Stimulated activated CD4-positive, alpha-beta T cell treated with anti-CD3 and anti-CD28 coated beads, Interleukin-12 subunit alpha, Interleukin-12 subunit beta, amount 100 ng/mL, for 4 hours (primary cell): ENCODE measurements at places on chromosomes 12 and 14.

- DNase-seq = no peak
Observed at GRCh38 chr12:92362785-92363184, 217.1 kb upstream of the BTG1 start.

DNA sequence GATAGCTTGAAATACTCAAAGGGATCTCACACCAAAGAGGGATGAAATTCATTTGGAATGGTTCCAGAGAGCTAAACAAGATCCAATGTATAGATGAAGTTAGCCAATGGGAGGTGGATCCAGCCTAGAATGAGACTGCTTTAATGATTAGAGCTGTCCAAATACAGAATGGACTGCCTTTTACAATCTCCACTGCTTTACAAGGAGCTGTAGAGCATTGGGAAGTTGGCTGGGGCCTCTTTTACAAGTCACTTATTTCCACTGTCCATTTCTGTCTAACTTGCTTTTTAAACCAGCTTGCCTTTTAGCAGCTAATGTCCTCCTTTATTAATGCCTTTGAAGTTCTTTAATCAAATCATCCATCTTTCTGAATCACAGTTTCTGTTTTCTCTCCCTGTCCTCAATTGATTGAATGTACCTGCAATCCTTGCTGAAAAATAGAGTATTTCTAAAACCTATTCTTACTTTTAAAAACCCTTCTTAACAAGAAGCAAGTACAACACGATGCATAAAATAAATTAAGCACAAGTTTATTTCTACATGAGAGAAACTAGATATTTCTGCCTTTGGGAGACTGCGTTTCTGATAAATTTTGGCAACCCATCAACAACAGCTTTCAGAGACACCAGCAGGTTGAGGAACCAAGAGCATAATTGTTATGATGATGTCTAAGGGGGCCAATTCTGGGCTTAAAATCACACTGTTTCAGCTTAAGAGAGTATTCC, 3.4 kb upstream of the ATP2A2 start:
- DNase-seq = no peak

- no peak for DNase-seq
Observed at GRCh38 chr12:40692765-40693206, 547 bp downstream of the CNTN1 start.

DNA sequence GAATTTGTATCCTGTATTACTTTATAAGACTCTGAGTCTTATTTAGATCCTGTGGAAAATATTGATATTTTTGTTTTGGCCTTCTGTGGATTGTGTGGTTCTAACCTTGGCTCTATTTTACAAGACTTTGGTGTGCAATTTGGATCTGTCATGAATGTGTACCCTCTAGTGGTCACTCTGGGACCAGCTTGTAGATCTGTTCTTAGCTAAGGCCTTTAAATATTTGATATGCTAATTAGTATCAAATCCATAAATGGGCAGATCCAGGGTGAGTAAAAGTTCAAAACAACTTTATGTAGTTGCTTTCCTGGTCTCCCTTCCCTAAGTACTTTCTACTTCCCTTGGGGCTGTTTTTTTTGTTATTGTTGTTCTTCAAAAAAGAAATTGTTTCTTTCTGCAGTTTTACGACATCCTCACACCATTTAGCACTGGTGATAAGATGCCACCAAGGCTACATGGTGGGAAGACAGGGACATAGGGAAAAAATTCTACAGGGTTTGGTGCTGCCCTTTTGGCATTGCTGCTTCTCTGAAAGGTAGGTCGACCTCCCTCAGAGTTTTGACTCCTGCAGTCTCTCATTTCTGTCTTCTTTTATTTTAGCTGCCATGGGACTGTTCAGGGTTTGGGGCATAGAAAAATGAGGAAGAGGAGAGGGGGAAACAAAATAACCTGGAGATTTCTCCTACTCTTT, 238.5 kb downstream of the GPHN start:
- no peak for DNase-seq

- DNase-seq = no peak
Observed at GRCh38 chr14:47044841-47045240, 393.3 kb upstream of the RPL10L start.

- DNase-seq = no peak
Observed at GRCh38 chr12:71641390-71641789, 22.3 kb downstream of the ZFC3H1 start.

- peak; percentile 71 for DNase-seq
Observed at GRCh38 chr12:5988659-5989116, 43.6 kb upstream of the ANO2 start.

DNA sequence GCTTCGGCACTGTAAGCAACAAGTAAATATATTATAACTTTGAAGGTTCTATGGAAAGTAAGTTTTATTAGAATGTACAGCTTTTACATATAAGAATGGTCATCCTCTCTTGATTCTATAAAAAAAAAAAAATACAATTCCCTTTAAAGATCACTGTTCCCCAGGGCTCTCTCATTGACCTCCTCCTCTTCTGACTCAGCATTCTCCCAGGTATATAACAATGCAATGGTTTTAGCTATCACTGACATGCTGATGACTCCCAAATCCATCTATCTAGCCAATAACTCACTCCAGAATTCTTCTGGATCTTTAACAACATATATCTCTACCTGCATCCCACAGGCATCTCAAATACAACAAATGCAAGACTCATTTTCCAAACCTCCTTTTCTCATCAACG, 62.7 kb downstream of the EEA1 start:
- DNase-seq = no peak

- DNase-seq = no peak
Observed at GRCh38 chr12:80702889-80703805, 4.3 kb upstream of the MYF6 start.

DNA sequence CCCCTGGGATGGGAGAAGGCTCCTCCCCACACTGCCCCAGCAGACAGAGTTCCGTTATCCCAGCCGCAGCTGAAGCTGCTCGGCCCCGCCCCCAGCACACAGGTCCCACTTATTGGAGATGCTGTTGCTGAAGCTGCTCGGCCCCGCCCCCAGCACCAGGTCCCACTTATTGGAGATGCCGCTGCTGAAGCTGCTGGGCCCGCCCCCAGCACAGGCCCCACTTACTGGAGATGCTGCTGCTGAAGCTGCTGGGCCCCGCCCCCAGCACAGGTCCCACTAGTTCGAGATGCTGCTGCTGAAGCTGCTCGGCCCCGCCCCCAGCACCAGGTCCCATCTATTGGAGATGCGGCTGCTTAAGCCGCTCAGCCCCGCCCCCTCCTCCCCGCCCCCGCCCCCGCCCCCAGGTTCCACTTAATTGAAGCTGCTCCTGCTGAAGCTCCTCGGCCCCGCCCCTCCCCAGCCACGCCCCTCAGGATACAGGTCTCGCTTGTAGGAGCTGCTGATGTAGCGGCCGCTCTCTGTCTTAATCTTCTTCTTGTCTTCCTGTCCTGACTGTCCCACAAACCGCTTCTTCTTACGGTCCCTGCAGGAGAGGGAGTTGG, 12.0 kb downstream of the CFAP73 start:
- no peak for DNase-seq

- no peak for DNase-seq
Observed at GRCh38 chr12:97876780-97877179, 414.2 kb downstream of the RMST start.

DNA sequence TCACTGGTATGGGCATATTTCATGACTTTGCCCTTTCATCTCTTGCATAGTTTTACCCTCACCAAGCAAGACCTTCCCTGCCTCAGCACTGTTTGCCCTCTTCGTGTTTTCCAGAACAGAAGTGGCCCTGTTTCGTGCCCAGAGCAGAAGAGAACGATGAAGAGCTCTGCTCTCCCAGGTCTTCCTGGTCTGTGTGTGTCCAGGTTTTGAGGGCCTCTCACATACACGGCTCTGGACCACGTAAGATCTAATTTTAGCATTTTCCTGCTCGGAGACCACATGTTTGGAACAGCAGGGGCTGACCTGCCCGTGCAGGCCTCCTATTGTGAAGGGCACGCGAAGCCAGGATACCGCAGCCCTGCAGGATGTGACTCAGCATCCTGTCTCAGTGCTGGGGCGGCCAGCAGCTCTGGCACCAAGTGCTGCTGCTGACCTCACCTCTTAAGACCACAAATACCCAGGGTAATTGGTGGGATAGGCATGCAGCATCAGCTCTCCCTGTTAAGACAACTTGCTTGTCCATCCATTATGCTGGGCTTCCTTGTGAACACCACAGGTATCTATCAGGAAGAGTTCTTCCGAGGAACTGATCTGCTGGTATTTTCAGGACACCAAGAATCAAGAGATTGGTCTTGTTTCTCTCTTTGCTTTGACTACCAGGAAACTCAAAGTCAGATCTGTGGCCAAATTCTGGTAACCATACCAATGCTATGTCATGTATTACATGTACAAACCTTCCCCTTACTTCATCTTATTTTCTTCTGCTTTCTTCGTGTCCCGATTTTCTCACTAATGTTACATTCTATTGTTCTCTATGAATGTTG, 19.0 kb downstream of the SSH1 start:
- peak; percentile 50 for DNase-seq
